ENCODE measurements at places on chromosomes 12 and 14.

DNA sequence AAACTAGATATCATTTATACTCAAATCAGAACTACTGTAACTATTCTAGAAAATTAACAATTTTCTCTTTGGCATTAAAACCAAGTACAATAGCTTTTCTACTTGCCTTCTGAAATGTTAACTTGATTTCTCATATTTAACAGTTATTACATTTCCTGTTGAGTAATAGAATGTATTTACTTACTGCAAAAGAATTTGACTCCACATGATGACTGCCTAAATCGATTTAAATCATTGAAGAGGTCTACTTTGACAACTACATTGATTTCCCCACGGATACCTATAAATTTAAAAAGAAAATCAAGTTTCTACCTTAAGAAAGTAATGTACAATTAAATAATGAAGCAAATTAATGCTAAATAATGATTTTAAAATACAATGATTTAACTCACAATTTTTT is 18.9 kb downstream of the C2CD5 start:
- no peak for DNase-seq

GRCh38 chr14:101464984-101465794 is 96.1 kb upstream of the DIO3 start:
- DNase-seq, result no peak

DNA sequence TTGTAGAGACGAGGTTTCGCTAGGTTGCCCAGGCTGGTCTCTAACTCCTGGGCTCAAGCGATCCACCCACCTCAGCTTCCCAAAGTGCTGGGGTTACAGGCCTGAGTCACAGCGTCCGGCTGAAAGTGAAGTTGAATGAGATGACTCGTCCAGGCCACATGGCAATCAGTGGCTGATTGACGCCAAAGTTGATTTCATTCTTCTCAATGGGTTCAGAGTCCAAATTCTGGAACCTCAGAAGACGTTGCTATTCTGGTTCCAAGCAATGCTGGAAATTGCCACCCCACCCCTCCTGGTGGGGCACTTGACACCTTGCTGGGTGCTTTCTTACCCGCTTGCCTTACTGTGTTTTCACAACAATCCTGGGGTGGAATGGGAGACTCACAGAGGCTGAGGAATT is 14.9 kb downstream of the ABCB9 start:
- no peak for DNase-seq

- peak; percentile 83 for DNase-seq
Measured at GRCh38 chr14:54564868-54565784, 1.8 kb upstream of the SAMD4A start.

- DNase-seq, result no peak
Measured at GRCh38 chr12:98121963-98122362, 393.4 kb upstream of the TMPO start.

GRCh38 chr12:88909510-88909909 is 329.2 kb upstream of the KITLG start:
- no peak for DNase-seq

- no peak for DNase-seq
Measured at GRCh38 chr12:41881891-41882805, 262.5 kb downstream of the GXYLT1 start.

DNA sequence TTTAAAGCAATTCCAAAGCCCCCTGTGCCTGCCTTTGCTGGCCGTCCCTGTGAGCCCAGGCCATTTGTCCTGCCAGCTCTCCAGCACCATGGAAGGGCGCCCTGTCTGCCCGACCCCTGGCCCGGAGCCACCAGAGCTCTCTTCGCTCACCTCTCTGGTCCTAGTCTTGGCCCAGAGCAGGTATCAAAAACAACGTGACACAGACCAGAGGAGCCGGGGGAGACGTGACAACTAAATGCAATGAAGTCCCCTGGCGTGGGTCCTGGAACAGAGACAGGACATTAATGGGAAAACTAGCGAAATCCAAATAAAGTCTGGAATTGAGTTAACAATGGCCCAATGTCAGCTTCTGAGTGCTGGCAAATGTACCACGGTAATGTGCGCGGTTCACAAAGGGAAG is 83.2 kb upstream of the DIO3 start:
- no peak for DNase-seq

GRCh38 chr14:101681795-101682194 is 79.7 kb upstream of the PPP2R5C start:
- no peak for DNase-seq

- no peak for DNase-seq
Measured at GRCh38 chr12:105220929-105221290, 15.1 kb downstream of the APPL2 start.

DNA sequence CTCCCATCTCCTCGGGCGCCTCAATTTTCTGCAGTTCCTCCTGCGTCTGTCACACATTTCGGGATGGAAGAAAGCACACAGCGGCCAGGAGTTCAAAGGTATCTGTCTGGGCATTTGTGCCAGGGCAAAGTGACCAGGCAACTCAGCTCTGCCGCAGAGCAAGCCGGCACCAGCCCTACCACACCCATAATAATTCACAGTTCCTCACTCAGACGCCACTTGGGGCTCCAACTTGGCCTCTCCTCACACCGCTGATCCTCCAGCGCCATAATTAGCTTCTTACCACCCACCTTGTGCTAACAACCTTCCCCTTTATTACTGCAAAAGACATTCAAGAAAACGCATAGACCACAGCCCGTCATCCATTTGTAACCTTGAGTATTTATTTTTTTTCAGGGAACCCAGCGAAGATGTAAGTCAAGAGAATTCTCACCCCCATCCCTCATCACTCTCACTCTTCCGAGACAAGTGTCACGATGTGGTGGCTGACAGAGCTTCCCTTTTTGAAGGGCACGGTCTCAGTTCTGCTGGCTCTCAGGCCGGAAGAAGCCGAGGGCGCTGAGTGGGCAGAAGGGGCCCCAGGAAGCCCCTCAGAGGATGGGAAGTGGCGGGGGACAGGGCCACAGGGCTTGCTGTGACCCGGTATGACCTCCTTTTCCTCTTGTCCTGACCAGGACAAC is 25.2 kb upstream of the NCOR2 start:
- no peak for DNase-seq

GRCh38 chr12:95185854-95186253 is 31.4 kb downstream of the FGD6 start:
- no peak for DNase-seq

DNA sequence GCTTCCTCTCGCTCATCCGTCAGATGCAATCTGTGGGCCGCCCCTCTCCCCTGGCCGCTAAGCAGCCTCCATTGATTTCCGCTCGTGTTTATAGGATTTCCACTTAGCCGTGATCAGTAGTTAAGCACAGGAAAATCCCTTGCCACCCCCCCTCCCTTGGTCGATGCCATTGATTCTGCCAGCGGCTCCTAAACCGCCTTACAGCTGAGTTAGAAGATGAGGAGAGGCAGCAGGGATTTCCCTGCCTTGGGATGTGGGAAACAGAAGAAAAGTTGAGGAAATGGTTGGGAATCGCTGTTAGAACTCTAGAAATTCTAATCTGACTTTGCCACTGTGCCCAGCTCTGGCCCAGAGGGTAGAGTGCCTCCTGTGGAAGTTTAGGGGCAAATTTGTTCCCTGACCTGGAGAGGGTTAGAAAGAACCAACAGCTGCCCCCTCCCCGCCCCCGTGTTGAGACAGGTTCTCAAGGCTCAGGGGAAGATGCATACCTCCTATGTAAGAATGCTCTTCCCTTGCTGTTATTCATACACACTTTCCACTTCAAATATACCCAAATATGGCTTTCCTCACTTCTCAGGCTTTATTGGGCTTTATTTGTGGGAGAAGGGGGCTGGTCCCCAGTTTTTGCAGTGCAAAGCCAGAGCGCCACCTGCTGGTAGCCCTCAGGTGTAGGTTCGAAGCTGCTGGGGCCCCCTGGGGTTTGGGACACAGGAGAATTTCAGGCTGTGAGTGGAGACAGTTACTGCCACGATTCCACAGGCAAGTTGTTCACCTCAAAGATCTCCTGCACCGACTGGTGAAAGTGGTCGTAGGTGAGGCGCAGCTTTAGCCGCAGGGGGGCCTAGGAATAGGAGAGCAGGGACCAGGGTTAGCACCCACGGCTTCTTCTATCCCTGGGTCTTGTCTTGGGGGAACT is 3.2 kb downstream of the THTPA start:
- DNase-seq, result peak; percentile 86

- no peak for DNase-seq
Measured at GRCh38 chr14:100173353-100173752, 13.9 kb upstream of the DEGS2 start.

DNA sequence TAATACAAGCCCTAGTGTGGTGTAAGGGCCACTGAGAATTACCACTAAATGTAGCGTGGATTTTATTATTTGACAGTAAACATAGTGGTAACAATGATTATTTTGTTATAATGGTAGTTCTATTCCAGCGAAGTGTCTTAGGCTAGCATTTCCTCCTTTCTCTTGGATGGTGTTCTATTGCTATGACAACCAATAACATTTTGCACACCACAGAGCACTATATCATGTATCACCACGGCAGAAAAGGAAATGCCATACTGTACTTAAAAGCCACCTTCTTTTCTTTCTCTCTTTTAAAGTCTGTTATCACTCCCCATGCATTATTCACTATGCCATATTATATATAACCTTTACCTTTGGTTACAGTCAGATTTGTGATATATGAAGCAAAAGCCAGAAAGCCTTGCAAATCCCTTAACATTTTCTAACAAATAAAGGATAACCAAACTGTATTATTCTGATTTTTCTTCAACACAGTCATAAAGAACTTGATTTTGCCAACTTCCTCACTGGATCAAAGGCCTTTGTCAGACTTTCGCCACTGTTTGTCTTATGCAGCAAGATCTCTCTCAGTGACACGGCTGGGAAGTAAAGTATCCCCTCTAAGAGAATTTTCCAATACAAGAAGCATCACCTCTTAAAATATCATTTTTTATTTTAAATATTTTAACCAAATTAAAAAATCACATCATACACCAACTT is 195.8 kb downstream of the FOXN3 start:
- no peak for DNase-seq

DNA sequence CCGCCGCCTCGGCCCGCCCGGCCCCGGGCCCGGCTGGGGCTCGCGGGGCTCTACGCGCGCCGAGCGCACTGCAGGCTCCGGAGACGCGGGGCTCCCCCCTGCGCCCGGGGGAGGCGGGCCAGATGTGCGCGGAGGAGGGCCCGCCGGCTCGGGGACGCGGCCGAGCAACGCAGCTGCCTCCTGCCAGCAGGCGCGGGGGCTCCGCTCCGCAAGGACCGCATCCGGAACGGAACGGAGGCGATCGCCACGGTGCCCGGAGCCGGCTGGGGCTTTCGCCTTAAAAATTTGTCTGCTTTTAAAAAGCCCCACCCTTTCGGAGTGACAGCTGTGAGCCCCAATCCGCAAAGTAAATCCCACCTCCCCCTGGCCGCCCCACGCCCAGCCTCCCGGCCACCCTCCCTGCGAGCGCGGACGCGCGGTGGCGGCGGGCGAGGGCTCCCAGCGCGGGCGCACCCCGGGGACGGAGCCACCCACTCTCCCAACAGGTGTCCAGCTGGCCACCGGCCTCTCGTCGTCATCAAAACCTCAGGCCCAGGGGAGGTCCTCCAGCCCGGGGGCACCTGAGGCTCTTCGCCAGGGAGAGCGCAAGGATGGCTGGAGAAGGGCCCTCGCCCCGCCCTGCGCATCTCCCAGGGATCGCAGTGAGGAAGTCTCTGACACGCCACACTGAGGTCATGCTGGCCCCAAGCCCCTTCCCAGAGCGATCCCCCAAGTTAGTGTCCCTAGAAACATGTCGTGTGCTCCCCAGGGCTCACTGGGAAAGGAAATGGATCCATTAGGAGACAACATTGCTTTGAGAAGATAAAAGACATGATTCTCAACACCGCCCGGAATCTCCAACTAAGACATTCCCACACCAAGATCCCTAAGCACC is at the start of gene TMEM132D:
Gene TMEM132D, minus strand, starts transcription at position 70 of the 874 bp plus-strand sequence.
- peak; percentile 19 for DNase-seq

DNA sequence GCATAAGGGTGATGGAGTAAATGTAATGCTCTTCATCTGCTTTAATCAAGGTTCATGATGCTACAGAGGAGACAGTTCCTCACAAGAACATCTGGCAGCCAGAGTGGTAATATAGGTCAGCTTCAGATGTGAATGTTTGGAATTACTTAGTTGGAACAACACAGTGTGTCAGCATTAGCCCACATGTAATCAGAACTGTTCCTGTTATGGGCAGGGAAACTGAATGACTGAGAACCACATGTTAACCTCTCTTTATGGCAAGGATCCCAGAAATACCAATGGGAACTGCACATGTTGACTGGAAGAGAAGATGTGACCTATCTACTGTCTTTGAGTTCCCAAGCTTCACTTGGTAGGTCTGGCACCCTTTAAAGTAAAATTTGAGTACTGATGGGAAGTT is 390.1 kb upstream of the PDE3A start:
- DNase-seq, result no peak

- DNase-seq, result no peak
Measured at GRCh38 chr14:95397325-95397724, 77.6 kb upstream of the CLMN start.

GRCh38 chr14:24674204-24674970 is 40.4 kb upstream of the GZMB start:
- DNase-seq, result no peak

DNA sequence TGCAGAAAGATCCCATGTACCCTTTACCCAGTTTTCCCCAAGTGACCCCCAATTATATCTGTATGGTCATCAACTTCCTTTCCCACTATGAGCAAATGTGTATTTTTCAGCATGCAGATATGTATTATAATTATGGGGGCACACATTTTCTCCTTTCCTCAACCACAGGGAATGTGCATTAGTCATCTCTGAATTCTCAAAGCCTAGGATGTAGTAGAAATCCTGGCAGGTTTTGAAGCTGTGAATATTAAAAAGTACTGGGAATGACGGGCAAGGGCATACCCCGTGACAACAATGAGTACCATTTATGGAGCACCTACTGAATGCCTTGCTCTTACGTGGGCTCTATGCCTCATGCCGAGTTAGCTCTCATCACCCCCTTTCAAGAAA is 71.5 kb downstream of the VWF start:
- DNase-seq, result no peak

DNA sequence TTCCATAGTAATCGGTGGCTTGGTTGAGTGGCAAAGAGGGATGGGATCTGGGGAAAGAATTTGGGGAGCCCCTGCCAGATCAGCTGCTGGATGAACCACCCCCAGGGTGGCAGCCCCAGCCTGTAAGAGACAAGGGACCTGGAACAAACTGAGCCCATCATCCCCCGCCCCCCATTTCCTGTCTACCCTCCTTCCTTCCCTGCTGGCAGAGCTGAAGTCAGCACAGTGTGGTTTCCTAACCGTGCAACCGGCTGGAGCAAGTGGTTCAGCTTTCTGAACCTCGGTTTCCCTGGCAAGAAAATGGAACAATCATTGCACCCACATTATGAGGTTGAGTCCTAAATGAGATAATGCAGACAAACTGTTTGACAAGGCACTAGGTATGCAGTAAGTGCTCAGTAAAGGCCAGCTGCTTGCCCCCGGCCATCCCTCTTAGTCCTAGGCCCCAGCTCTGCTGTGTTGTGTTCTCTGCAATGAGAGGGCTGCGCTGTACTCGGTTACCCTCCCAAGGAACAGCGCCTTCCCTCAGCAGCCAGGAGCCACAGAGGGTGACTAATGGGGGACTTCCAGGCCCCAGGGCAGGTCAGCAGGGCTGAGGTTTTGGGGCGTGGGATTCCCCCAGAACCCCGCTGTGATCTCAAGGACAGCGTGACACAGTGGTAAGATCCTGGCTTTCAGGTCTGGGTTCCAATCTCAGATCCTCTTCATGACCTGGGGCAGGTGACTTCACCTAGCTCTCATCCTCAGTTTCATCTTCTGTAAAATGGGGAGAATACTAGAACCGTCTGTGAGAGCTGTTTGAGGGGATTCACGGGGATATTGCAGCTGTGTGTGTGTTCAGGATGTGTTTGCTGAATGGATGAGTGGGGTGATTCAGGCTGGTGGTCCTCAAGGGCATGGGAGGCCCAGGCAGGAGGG is 16.5 kb downstream of the SELPLG start:
- DNase-seq, result no peak

GRCh38 chr14:63243646-63244045 is 39.4 kb downstream of the RHOJ start:
- DNase-seq, result no peak

All from WTC11 (cell line).